Spinal cord (tissue), 10 donors: ENCODE measurements at places on chromosomes 7 and 10.

DNA sequence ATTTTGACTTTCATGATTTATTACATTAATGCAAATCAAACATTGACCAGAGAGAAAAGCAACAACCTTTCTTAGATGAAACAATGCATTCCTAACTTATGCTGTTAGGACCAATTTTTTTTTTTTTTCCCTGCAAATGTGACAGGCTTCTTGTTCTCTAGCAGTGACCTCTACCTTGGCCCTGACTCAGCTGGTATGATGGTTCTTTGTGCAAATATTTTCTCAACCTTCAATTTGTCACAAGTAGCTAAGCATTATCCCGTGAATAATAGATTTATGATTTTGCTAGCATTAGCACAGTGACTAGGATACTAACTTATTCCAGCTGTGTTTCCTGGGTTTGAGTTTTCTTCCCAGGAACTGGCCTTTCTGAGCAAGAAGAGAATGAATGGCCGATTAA lies 64.9 kb downstream of the PPP1R9A start:
- DNase-seq: no peak

GRCh38 chr10:12349629-12350166 lies 351 bp downstream of the CAMK1D start:
- DNase-seq: no peak

DNA sequence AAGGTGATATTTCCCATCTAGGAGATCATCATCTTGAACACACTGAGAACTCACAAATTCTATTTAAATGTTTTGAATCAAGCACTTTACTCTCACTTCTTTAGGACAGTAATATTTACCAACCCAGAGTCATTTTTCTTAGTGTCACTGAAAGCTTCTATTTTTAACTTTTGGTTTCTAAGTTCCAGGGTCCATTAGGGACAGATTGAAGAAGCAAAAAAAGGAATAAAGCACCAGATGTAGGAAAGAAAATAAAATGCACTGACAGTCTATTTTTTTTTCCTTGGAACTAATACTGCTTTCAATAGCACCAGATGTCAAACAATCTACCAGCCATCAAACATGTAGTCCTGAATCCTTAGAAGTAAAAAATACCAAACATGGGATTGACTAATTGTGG lies 526.7 kb upstream of the LRRN3 start:
- no peak for DNase-seq

DNA sequence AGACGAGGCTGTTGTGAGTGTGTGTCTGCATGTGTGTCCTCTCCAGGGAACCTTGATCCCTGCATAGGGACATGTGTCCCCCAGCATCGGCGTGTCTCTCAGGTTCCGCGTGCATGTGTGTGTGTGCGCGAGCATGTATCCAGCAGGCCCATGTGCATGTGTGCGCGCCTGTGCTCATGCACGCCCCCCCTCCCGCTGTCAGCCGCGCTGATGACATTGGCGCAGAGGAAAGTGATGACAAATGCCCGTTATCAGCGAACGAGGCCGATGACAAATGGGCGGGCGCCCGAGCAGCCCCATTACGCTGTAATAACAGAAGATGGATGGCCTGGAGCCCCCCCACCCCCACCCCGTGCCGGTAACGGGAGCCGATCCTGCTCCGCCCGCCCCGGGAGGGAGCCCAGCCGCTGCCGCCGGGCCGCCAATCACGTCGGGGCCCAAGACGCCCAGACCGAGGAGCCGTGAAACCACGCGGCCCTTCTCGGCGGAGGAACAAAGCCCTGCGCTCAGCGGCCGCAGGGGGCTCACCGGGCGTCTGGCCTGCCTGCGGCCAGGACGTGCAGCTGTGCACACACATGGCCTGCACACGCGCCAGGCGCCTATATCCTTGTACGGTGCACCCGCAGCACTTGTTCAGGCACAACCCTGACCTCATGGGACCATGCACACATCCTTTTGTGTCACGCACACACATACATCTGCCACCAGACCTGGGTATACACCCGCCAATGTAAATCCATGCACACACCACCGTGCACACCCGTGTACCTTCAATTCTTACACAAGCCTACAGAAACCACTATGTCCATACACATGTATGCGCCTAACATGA lies 21.5 kb downstream of the POLL start:
- no peak for DNase-seq

GRCh38 chr10:129095680-129096064 lies 371.4 kb upstream of the MGMT start:
- DNase-seq: no peak

DNA sequence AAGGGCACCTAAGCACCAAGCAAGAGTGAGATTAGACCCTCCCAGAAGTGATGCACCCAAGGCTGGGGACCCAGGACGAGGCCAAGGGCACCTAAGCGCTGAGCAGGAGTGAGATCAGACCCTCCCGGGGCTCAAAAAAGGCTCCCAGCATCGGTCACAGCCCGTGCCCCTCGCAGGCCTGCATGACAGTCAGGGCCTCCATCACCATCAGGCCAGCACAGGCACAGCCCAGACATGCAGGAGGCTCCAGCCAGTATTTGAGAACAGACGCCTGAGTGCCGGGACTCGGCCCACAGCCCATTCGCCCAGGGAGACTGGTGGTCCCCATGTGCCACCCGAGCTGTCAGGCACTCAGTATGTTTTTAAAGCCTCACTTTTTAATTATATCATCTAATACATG lies 595.9 kb downstream of the PTPRN2 start:
- no peak for DNase-seq

DNA sequence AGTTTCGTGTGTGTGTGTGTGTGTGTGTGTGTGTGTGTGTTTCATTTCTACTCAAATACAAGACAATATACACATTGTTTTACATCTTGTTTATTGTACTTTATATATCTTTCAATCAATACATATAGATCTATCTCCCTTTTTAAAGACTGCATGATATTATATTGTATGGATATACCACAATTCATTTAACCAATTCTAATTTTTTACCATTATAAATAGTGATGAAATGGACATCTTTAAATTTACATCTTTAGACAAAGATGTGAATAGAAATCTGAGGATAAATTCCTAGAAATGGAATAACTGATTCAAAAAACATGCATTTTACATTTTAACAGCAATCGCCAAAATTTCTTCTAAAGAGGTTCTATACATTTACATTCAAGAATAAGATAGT lies 23.2 kb upstream of the HIBADH start:
- DNase-seq: no peak

GRCh38 chr7:146235195-146235594 lies 118.6 kb downstream of the CNTNAP2 start:
- peak; percentile 90 for DNase-seq

DNA sequence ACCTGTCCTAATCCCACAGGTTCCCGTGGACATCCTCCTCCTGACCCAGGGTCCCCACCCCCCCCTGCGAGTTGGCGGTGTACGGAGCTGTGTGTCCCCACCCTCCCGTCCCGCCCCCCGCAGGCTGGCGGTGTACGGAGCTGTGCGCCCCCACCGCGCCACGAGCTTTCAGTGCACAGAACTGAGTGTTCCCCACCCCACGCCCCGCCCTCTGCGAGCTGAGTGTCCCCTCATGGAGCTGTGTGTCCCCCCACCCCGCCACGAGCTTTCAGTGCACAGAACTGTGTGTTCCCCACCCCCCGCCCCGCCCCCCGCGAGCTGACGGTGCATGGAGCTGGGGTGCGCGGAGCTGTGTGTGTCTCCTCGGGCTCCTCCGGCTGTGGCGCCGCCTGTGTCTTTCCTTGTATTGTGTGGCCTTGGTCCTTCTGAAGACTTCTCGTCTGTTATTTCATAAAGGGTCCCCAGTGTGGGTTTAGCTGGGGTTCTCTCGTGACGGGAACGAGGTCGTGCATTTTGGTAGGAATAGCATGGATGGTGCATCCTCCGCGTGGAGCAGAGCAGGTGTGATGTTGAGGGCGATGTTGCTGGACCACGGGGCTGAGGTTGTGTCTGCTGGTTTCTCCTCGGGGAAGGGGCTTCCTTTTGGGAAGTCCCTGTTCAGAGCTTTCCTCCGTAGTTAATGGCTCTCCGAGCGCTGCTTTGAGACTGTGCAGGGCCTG lies 18.0 kb upstream of the JAKMIP3 start:
- DNase-seq: no peak

DNA sequence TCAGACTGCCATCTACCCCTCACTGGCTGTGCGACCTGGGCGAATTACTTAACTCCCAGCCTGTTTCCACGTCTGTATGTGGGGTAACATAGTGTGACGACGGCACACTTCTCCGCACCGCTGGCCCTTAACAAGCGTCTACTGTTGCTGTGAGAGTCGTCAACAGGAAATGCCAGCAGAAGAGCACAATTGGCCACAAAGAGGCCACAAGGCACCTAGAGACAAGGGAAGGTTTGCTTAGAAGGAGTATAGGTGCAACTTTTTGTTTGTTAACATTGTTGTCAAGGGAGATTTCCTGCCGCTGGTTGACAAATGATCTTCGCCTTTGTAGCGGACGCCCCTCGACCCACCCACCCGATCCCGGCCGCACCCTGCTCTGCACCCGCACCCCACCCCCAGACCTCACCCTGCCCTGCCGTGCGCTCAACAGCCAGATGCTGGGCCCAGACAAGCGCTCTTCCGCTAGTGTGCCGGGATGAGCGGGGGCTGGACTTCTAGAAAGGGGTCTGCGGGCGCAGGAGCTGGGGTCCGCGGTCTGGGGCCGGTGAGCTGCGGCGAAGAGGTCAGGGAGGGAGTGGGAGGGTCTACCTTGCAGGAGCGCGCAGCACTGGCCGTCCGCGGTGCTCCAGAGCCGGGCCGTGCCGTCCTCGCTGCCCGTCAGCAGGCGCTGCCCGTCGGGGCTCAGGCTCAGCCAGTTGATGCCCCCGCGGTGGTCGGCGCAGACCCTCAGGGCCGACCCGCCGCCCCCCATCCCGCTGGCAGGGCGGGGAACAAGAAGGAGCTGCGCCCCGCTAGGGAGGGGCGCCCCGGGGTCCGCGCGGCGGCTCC lies 785 bp downstream of the WDR86 start:
- no peak for DNase-seq

GRCh38 chr7:45075871-45076796 lies 12.6 kb downstream of the NACAD start:
- no peak for DNase-seq

DNA sequence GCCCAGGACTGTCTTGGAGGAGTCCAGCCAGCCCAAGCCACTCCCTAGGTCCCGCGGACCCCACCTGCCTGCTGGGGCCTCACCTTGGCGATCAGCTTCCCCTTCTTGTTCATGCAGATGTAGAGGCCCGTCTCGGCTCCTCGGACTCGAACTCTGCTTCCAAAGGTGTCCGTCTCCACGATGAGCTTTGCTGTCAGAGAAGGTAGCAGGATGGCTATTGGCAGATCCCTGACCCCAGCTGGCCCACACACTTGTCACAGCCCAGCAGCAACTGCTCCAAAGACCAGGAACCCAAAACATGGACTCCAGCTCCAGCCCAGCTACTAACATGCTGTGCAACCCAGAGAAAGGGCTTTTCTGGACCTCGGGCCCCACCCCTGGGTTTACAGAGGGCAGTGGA lies 4.5 kb downstream of the FGF8 start:
- DNase-seq: no peak
